ENCODE measurements at places on chromosomes 5 and 9. TPM values are rescaled to one million over a fixed set of nuclear protein-coding genes. Genes with fewer than 3 reads are reported as not detected.

- H3K4me1 ChIP-seq: no peaks in the 10 kb centered on the region
- H3K27me3 ChIP-seq: no peaks in the 10 kb centered on the region
- H3K4me3 ChIP-seq: no peak overlapping the region
- DNase-seq: no peak
- no peak overlapping the region for H3K27ac ChIP-seq
Observed at GRCh38 chr9:137725598-137725997, 106.8 kb downstream of the EHMT1 start.

- no peak for DNase-seq
- H3K36me3 ChIP-seq: no peaks in the 10 kb centered on the region
- H3K4me1 ChIP-seq: peaks cover 5% of the 10 kb centered on the region
- no peak overlapping the region for H3K27ac ChIP-seq
- H3K4me3 ChIP-seq: no peak overlapping the region
Observed at GRCh38 chr5:55544341-55544740, 9.6 kb upstream of the PLPP1 start.

TIMD4 gene
- not detected for total RNA-seq

- H3K27ac ChIP-seq: no peak overlapping the region
- no peak for DNase-seq
- H3K4me3 ChIP-seq: no peak overlapping the region
- no peaks in the 10 kb centered on the region for H3K36me3 ChIP-seq
Observed at GRCh38 chr9:135747311-135747710, 45.3 kb downstream of the KCNT1 start.

DNA sequence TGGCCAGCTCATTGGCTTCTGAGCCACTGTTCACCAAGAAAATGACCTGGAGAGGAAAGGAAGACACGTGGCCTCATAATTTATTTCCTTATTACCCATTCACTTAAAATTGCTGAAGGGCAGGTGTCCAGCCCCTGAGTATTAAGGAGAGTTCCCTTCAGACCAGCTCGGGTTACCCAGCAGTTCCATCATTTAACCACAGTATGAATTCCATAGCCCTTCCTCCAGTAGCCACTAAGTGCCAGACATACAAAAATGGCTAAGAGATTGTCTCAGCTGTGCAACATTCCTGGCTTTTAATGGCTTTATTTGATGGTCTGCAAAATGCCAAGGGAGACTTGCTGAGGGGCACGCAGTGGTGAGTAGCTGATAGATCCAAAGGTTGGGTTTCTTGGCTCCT is 12.5 kb downstream of the AGXT2 start:
- no peaks in the 10 kb centered on the region for H3K27me3 ChIP-seq
- no peak for DNase-seq
- H3K27ac ChIP-seq: no peak overlapping the region
- H3K4me3 ChIP-seq: no peak overlapping the region

GRCh38 chr5:32244017-32244416 is 68.7 kb downstream of the MTMR12 start:
- no peaks in the 10 kb centered on the region for H3K27me3 ChIP-seq
- H3K36me3 ChIP-seq: peaks cover 51% of the 10 kb centered on the region

DNA sequence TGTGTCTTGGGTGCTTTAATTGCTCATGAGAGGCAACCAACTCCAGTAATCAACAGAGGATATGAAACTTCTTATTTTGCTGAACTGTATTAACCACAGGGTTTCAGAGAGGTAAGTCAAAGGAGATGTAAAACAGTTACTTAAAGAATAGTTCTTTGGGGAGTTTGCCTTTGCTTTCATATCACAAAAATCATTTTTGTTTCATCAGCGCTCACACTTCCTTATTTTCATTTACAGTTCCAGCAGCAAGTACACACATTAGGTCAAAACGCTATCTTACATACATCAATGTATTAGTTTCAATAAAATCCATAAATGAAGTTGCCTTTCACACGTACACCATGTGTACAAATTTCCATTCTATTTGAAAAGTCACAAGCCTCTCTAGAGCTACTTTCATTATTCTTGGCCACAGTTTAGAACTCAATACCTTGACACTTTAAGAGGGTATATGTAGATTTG is 50.1 kb downstream of the ST8SIA4 start:
- no peaks in the 10 kb centered on the region for H3K27me3 ChIP-seq
- H3K27ac ChIP-seq: no peak overlapping the region
- no peak overlapping the region for H3K4me3 ChIP-seq
- no peaks in the 10 kb centered on the region for H3K36me3 ChIP-seq

- H3K4me1 ChIP-seq: peaks cover 37% of the 10 kb centered on the region
- H3K36me3 ChIP-seq: no peaks in the 10 kb centered on the region
- DNase-seq: peak; percentile 85
- no peak overlapping the region for H3K4me3 ChIP-seq
- H3K27ac ChIP-seq: no peak overlapping the region
Observed at GRCh38 chr5:177402271-177403043, 2.0 kb upstream of the PFN3 start.

GRCh38 chr5:96509721-96510350 is 76.8 kb upstream of the PCSK1 start:
- H3K27ac ChIP-seq: no peak overlapping the region
- no peaks in the 10 kb centered on the region for H3K27me3 ChIP-seq

GLRX gene
- total RNA-seq: 8.6 TPM

DNA sequence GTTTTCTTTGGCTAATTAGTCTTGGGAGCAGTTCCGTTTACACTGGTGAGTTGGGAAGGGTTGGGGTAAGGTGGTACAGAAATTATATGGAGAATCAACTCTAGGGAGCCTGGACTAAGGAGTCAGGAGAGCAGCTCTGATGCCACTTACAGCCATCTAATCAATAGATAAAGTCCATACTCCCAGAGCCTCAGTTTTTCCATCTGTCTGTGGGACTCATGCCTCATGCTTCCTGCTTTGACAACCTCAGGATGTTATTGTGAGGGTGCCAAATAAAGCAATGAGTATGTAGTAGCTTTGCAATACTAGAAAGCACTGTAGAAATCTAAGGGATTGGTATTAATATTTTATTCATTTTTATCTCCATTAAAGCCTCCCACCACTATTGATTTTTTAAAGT is 105.0 kb downstream of the GALNT10 start:
- DNase-seq: no peak
- no peak overlapping the region for H3K27ac ChIP-seq
- peaks cover 28% of the 10 kb centered on the region for H3K4me1 ChIP-seq
- H3K4me3 ChIP-seq: no peak overlapping the region
- H3K36me3 ChIP-seq: no peaks in the 10 kb centered on the region

FYB1 gene
- total RNA-seq: 2.9 TPM

DNA sequence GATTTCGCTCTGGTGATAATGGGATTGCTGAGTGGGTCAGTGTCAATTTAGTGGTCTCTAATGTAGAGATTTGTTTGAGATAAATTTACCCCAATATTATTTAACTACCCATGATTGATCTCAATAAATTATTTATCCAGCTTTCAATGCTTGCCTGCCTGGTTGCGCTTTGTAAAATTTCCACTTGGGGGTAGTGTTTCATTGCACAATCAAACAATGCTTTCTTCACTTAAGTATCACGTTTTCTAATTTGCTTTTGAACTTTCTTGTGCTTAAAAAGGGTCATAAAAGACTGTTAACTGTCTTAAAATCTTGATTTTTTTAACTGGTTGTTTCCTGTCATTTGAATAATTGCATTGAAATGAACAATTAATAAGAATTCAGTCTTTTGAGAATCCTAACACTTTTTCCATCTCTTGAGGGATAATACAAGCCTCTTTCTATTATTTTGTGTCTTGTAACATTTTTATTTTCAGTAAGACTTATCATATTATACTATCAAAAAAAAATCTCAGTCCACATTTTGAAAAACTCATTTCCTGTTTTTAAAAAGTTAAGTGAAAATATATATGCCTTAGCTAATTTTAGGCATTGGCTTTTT is 18.7 kb downstream of the HSD17B4 start:
- H3K4me1 ChIP-seq: no peaks in the 10 kb centered on the region
- DNase-seq: peak; percentile 5
- H3K4me3 ChIP-seq: no peak overlapping the region
- no peak overlapping the region for H3K27ac ChIP-seq

DNA sequence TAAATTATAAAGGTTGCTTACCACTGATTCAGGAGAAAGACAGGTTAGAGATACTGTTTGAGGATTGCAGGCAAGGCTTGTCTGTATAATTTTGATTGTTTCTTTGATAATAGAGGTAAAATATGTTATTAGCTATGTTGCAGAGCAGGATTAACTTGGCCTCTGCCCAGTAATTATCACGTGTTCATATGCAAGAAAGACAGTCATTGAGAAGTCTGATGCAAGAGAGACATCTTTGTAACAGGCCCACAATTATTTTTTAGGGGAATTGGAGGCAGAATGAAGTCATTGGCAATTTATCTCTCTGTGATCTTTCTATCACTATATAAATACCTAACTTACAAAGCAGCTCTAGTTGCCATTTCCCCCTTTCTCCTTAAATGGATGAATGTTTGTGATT is 46.0 kb downstream of the SLC44A1 start:
- peak overlapping the region; percentile 12 for H3K27ac ChIP-seq
- H3K36me3 ChIP-seq: no peaks in the 10 kb centered on the region
- peaks cover 17% of the 10 kb centered on the region for H3K4me1 ChIP-seq
- DNase-seq: peak; percentile 37
- no peaks in the 10 kb centered on the region for H3K27me3 ChIP-seq

Measured in body of pancreas (tissue), 4 donors.